Thoracic aorta (tissue), 2 donors: ENCODE measurements at places on chromosomes 7 and 10. TPM values are rescaled to one million over a fixed set of nuclear protein-coding genes. Genes with fewer than 3 reads are reported as not detected.

- H3K27ac ChIP-seq: no peak overlapping the region
- no peak for DNase-seq
- no peaks in the 10 kb centered on the region for H3K4me1 ChIP-seq
- H3K36me3 ChIP-seq: no peaks in the 10 kb centered on the region
Observed at GRCh38 chr10:6915307-6915706, 335.2 kb upstream of the PRKCQ start.

GRCh38 chr10:78207216-78207615 lies 173.6 kb downstream of the RPS24 start:
- H3K27ac ChIP-seq: no peak overlapping the region
- no peak overlapping the region for H3K4me3 ChIP-seq
- H3K27me3 ChIP-seq: no peaks in the 10 kb centered on the region
- no peak for DNase-seq
- H3K4me1 ChIP-seq: peaks cover 10% of the 10 kb centered on the region

DNA sequence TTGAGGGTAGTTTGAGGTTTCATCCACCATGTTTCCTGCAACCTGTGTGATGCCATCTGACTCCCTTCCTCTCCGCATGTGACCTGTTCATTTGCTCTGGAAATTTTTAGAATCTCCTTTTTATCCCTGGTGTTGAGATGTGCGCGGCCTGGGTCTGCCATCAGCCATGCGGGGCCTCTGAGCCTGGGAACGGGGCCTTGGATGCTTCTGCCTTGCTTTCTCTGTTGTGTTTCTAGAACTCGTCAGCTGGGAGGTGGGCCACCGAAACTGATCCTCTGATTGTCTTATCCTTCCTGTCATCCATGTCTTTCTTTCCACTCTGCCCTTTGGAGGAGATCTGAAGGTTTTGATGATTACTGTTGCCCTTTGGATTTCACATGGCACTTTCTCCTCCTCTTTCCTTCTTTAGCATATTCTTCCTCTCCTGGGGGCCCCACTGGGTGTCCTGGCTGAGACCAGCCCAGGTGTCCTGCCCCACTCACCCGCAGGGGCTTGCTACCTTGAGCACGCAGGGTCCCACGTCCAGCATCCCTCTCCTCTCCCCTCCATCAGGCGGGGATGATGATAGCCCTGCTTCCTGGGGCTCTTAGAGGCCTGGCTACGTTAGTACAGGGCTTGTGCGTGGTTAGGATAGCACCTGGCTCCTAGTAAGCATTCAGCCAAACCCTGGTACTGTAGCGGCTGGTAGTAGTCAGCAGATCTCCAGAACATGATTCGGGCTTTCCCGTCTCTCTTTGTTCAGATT lies 29.9 kb downstream of the PPP2R2D start:
- no peak overlapping the region for H3K4me3 ChIP-seq
- H3K36me3 ChIP-seq: no peaks in the 10 kb centered on the region
- no peak for DNase-seq
- H3K27me3 ChIP-seq: no peaks in the 10 kb centered on the region

GRCh38 chr7:30979027-30979426 lies 15.3 kb downstream of the GHRHR start:
- H3K36me3 ChIP-seq: no peaks in the 10 kb centered on the region
- H3K4me3 ChIP-seq: no peak overlapping the region
- no peak overlapping the region for H3K27ac ChIP-seq
- no peaks in the 10 kb centered on the region for H3K27me3 ChIP-seq

GRCh38 chr7:34835901-34836600 lies 178.0 kb downstream of the NPSR1 start:
- H3K4me1 ChIP-seq: no peaks in the 10 kb centered on the region
- DNase-seq: no peak
- H3K27me3 ChIP-seq: no peaks in the 10 kb centered on the region
- no peaks in the 10 kb centered on the region for H3K36me3 ChIP-seq
- no peak overlapping the region for H3K4me3 ChIP-seq
- no peak overlapping the region for H3K27ac ChIP-seq

- peaks cover 4% of the 10 kb centered on the region for H3K36me3 ChIP-seq
- no peaks in the 10 kb centered on the region for H3K4me1 ChIP-seq
- no peak overlapping the region for H3K4me3 ChIP-seq
Observed at GRCh38 chr7:95404316-95404865, 8.2 kb upstream of the PON3 start.

The IFIT1B gene
- not detected for total RNA-seq

The ABHD11 gene
- total RNA-seq: 16.9 TPM

DNA sequence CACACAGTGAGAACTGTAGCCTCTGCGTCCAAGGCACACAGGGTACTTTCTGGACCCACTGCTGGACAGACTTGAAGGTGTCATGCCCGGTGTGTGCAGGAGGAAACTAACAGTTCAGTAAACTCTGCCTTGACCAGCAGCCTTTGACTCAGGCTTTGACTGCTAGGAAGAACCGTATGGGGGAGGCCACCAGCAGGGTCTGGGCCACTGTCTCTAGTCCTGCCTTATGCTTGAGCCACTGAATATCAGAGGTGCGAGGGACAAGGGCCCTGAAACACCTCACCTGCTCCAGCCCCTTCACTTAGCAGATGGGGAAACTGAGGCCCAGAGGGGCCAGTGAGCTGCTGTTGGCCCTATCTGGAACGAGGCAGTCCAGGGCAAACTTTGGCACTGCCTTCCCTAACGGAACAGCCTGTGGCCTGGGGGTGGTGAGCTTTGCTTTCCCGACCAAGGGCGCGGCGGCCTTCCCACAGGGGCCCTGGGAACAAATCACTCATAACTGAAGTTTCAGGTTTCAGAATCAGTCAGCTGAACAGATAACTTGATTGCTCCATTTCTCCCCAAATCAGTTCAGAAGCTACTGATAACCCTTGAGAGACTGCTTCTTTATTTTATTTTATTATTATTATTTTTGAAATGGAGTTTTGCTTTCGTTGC lies 130.0 kb downstream of the FAM53B start:
- H3K27me3 ChIP-seq: no peaks in the 10 kb centered on the region
- DNase-seq: no peak
- H3K36me3 ChIP-seq: no peaks in the 10 kb centered on the region

DNA sequence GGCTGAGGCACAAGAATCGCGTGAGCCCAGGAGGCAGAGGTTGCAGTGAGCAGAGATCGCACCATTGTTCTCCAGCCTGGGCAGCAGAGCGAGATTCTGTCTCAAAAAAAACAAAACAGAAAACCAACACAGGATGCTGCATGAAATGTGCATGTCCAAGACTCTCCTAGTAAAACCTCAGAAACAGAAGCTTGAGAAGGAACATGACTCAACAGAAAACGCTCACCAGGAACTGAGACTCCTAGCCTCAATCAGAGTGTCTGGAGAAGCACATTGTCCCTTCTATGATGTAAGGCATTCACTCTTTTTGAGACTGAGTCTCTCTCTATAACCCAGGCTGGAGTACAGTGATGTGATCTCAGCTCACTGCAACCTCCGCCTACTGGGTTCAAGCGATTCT lies 168.3 kb downstream of the MYOF start:
- no peaks in the 10 kb centered on the region for H3K27me3 ChIP-seq
- no peak overlapping the region for H3K4me3 ChIP-seq
- peaks cover 72% of the 10 kb centered on the region for H3K36me3 ChIP-seq

The SLC35G1 gene
- total RNA-seq: 10.0 TPM
